ENCODE measurements at places on chromosomes 1 and 21.

GRCh38 chr1:39574646-39575045 is 1.9 kb downstream of the PABPC4 start:
- DNase-seq: no peak

DNA sequence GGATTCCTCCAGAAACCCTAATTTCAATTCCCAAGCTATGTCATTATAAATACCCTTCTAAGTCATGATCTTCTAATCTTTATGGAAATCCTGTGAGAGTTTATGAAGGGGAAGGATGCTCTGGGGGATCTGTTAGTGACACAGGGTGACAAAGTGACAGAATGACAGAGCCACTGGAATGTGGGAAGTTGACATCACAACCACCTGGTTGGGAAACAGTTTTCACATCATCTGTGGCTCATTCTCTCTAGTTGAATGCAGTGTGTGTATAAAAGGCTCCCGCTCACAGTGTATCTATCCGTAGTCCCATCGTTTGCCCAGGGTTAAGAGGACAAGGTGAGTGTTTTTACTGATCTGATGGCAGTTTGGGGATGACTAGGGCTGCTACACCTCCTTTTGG is at the start of gene LCE7A:
Gene LCE7A (plus strand): TSS at position 301 of the 400 bp plus-strand sequence. CDS start 702 bp downstream, outside the sequence.
- no peak for DNase-seq

GRCh38 chr1:150568594-150568966 is 10.8 kb downstream of the MCL1 start:
- DNase-seq: no peak

- DNase-seq: peak; percentile 85
Observed at GRCh38 chr1:17852383-17852782, 97.2 kb downstream of the ACTL8 start.

- DNase-seq: no peak
Observed at GRCh38 chr1:198638441-198638840, 399 bp upstream of the PTPRC start.

GRCh38 chr1:53944469-53945182 is 873 bp downstream of the IFT25 start:
- DNase-seq: peak; percentile 26

GRCh38 chr1:179889589-179889988 is 7.5 kb downstream of the TOR1AIP1 start:
- no peak for DNase-seq

DNA sequence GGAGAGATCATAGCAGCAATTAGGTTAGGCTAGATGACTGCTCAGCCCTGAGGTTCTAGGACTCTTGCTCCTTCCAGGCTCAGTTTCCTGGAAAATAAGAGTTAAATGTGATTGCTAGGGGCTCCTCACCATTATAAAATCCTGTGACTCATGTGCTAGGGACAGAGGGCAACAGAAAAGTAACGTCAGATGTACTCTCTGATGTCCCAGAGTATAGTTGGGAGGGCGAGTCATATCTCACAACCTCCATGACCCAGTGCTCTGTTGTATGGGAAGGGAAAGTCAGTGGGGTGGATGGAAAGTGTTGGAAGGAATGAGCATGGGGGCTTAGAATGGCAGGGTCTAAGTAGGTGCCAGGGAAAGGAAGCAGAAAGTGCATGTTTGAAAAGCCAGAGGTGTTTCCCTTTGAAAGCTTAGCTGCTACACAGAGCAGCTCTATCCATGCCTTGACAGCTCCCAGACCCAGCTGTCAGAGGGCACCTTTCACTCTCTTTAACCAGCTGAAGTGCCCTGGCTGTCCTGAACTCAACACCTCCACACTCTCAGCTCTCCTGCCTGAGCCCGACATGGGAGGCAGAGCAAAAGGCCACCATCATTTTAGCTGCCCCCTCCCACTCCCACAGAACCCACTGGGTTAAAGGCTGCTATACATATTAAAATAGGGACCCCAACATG is 11.6 kb downstream of the GJA5 start:
- no peak for DNase-seq

DNA sequence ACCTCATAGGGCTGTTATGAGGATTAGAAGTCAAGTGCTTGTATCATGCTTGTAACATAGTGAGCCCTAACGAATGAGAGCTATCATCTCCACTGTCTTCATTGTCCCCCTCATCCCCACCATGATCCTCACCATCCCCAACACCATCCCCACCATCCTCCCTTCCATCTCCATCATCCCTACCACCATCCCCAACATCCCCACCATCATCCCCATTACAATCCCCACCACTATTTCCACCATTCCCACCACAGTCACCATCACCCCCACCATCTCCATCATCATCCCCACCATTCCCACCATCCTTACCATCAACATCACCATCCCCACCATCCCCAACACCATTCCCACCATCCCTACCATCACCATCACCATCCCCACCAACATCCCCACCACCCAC is 39.1 kb upstream of the PADI1 start:
- no peak for DNase-seq

DNA sequence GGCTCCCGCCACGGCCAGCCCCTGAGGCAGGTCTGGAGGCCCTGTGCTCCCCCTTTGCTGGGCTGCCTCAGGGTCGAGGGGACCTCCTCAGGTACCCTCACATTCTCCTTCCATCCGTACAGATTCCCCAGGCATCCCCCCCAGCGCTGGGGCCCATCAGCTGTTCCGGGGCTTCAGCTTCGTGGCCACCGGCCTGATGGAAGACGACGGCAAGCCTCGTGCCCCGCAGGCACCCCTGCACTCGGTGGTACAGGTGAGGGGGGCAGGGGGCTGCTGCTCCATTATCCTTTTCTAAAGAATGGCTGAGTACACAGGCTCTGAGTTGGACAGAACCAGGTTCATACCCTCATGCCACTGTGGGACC is 29.1 kb downstream of the RPS6KA1 start:
- no peak for DNase-seq

GRCh38 chr1:160219062-160219929 is 14.1 kb downstream of the PEA15 start:
- no peak for DNase-seq

DNA sequence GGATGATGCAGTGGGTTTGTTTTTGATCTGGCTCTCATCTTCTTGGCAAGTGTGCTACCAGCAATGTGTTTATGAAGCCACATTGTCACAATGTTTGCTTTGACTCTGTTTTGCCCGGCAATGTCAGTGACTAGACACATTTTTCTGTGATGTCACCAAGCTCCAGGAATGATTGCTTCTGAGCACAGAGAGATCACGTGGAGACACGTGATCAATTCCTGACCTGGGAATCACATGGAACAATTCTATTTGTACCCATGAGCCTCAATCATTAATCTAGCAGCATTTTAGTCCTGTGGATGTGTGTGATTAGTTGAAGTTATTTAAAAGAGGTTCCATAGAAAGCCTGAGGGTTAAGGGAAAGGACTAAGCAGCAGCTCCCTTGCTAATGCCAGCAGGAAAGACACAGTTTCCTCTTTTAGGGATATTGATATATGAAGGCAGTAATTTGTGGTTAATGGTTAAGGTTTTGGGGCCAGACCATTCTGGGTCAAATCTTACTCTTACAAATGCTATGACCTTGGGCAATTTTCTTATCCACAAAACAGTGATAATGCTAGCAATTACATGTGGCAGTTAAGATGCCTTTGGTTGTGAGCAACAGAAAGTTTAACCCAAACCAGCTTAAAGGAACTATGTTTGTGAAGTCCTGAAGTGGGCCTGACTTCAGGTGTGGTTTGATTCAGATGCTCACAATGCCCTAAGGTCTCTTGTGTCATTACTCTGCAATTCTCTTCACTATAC is 59.0 kb downstream of the FASLG start:
- DNase-seq: no peak

- no peak for DNase-seq
Observed at GRCh38 chr1:154548028-154548427, 10.4 kb downstream of the UBE2Q1 start.

DNA sequence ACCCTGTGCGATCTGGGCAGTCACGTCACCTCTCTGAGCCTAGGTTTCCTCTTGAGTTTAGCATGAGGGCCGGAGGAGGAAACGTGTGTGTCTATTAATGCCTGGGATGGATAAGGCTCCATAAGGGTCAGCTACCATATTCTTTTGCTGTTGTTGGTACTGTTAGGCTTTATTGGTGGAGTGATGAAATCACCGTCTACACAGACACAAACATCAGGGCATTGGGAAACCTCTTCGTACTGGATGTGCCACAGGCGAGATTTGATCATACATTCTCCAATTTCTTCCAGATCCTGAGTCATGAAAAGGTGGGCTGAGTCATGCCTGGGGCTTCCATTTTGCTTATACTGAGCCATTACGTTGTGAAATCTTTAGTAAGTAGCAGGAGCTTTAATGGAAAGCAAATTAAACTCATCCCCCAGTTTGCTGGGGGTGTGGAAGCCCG is 24.9 kb upstream of the GRHL3 start:
- no peak for DNase-seq

- DNase-seq: peak; percentile 28
Observed at GRCh38 chr1:235136111-235136510, 7.5 kb upstream of the TOMM20 start.

DNA sequence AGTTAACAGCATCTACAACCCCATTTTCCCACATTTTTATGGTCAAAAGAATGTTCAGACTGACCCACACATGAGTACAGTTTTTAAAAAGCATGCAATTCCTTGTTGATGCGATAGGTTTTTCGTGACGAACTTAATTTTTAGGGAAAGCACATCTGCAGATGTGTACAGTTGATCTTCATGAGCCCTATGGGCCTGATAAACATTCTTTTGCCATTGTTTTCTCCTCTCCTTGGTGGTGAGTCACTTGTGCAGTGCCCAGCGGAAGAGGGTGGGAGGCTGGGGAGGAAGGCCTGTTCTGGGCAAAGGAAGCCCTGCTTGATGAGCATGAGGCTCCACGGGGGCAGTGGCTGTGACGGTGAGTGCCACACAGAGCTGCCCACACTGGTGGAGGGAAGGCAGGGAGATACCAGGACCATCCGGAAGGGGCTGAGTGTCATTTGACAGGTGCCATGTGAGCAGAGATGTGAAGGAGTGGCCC is 5.3 kb downstream of the ARF1 start:
- no peak for DNase-seq

GRCh38 chr1:54273795-54274163 is 73.8 kb downstream of the MRPL37 start:
- DNase-seq: no peak

GRCh38 chr1:11429226-11429625 is 49.7 kb upstream of the DISP3 start:
- no peak for DNase-seq

DNA sequence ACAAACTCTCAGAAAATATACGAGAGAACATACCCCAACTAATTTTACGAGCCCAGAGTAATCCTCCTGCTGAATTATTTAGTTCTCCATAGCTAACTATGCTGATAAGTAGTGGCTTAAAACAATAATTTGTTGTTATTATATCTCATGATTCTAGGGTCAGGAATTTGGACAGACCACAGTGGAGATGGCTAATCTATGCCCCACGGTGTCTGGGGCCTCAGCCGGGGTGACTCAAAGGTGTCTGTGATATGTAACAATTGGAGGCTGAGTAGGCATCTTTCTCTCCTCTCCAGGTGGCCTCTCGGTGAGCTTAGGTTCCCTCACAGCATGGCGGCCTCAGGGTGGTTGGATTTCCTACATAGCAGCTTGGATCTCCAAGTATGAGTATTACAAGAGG is 35.4 kb upstream of the FOXO6 start:
- no peak for DNase-seq

DNA sequence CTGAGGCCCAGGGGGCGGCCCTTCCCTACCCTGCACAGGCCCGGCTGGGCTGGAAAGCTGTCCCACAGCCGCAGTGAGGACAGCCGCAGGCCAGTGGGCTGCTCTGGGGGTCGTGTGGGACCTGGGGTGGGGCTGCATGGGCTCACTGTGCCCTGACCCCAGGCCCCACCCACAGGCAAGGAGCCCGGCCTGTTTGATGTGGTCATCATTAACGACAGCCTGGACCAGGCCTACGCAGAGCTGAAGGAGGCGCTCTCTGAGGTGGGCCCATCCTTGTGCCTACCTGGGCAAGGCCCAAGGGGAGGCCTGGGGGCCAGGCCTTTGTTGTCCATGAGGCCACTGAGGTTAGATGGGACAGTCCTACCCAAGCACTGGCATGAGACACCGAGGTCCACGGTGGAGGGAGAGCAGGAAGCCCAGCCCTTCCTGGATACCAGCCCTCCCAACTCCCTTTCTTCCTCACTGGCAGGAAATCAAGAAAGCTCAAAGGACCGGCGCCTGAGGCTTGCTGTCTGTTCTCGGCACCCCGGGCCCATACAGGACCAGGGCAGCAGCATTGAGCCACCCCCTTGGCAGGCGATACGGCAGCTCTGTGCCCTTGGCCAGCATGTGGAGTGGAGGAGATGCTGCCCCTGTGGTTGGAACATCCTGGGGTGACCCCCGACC is 1.4 kb upstream of the GJC2 start:
- no peak for DNase-seq

DNA sequence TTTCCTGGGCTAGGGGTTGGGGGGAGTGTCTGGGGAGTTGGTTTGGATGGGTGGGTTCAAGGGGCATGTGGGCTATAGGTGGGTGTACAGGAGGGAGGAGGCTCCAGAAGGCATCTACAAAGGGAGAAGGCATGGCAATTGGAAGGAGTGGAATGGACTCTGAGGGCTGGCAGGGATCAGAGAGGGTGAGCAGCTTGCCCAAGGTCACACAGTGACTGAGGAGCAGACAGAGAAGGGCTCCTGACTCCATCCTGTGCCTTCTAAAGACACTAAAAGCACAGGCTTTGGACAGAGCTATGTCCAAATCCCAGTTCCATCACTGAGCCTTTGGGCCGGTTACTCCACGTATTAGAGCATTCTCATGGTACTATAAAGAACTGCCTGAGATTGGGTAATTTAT is 151.8 kb downstream of the PTPRU start:
- DNase-seq: no peak

DNA sequence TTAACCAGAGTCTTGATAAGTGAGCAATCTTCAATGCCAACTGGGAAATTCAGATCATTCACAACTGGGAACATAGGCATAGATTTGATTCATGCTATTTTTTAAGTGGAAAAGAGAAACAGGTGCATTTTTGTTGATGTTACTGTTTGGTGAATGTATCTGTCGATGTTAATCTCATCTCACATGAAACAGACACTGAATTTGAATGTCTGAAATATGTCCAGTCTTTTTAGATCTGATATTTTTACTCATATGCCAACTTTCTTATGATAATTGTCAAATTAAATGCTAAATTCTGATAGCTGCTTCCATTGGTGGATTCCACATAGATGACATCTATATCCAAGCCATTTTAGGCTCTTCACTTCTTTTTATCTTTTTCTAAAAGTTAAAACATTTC is 213.1 kb downstream of the RYR2 start:
- no peak for DNase-seq

- DNase-seq: no peak
Observed at GRCh38 chr1:185408700-185409270, 91.7 kb upstream of the IVNS1ABP start.

- no peak for DNase-seq
Observed at GRCh38 chr1:7103361-7103782, 318.1 kb downstream of the CAMTA1 start.

GRCh38 chr1:46532095-46532494 is 19.4 kb downstream of the KNCN start:
- DNase-seq: no peak

- no peak for DNase-seq
Observed at GRCh38 chr1:10108134-10108663, 75.4 kb downstream of the UBE4B start.

DNA sequence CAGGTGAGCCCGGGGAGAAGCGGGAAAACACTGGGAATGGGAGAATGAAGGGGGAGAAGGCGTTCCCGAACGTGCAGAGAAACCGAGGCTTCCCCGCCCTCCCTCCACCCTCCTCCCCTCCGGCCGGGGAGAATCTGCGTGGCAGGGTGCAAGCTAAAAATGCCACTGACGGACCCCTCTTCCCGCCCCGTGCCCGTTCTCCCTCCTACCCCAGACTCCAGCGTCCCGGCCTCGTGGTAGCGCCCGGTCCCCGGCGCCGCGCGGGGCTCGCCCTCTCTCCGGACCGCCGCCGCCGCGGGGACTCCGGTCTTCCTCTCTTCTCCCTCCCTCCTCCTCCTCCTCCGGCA is 81.6 kb upstream of the AK4 start:
- DNase-seq: no peak

Measured in NCI-H1105 (cell line).